Smooth muscle cell of trachea (primary cell): ENCODE measurements at places on chromosomes 11 and 22. TPM values are rescaled to one million over a fixed set of nuclear protein-coding genes. Genes with fewer than 3 reads are reported as not detected.

The SULT4A1 gene
- 0.44 and 0.83 TPM in 2 replicates for total RNA-seq

The MMP8 gene
- under 0.01 and 0.33 TPM in 2 replicates for total RNA-seq

The MMP27 gene
- 0.44 TPM in 1 of 2 replicates, not detected in the other for total RNA-seq

The SPDYC gene
- total RNA-seq = not detected in 2 replicates

The F2 gene
- total RNA-seq = 0.17 TPM in 1 of 2 replicates, not detected in the other

The RIC3 gene
- total RNA-seq = not detected in 2 replicates

The FOLR1 gene
- 0.33 TPM in 1 of 2 replicates, not detected in the other for total RNA-seq

The P4HA3 gene
- 3.1 TPM in 2 replicates for total RNA-seq

The GPHA2 gene
- total RNA-seq = not detected in 2 replicates

The POLR2F gene
- 36.9 and 37.4 TPM in 2 replicates for total RNA-seq

The LINC01488 gene
- total RNA-seq = not detected in 2 replicates
